Activated CD8-positive, alpha-beta memory T cell treated with anti-CD3 and anti-CD28 coated beads for 1 hour (primary cell): ENCODE measurements at places on chromosomes 5 and 9.

DNA sequence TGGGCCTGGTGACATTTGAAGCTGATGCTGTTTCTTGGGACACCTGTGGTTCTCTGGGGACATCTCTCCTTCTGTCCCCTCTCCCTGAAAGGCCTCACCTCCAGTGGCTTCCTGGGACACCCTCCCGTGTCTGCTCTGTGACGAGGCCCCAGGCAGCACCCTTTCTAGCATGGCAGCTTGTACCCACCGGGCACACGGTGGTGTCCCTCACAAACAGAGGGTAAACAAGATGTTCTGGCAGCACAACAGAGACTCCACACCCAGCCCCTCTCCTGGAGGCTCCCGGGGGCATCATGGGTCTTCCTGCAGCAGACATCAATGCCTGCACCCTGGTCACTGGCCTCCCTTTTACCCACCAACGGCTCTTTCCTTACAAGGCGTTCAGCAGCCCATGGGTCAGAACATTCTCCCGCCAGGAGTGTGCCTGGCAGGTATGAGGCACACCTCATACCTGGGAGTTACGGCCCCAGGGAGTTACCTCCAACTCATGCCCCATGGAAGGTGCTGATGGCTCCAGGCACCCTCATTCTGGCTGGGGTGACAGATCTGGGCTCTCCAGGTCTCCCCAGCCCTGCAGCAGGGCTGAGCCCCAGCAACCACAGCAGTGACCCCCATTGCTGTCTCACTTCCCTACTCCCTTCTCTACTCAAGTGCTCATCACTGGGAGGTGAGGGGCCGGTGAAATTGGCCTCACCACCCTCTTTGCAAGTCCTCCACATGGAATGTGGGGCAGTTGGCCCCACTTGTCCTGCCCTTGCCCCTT lies 51.1 kb downstream of the BARX1 start:
- DNase-seq = no peak

DNA sequence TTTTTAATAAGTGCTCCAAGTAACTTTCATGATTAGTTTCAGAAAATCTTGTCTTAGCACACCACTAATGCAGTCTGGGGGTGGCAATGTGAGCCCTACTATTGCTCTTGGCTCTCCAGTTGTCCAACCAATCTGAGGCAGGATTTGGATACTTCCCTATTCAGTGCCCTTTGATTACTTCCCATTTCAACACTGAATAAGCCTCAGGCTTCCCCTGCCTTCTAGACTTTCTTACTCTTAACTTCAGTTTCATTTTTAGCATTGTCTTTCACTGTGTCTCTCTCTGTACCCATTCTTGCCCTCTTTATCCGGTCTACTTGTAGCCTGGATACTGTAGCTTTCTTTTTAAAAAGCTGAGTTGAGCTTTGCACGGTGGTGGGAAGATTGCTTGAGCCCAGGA lies 186.1 kb downstream of the C9orf152 start:
- DNase-seq = no peak

DNA sequence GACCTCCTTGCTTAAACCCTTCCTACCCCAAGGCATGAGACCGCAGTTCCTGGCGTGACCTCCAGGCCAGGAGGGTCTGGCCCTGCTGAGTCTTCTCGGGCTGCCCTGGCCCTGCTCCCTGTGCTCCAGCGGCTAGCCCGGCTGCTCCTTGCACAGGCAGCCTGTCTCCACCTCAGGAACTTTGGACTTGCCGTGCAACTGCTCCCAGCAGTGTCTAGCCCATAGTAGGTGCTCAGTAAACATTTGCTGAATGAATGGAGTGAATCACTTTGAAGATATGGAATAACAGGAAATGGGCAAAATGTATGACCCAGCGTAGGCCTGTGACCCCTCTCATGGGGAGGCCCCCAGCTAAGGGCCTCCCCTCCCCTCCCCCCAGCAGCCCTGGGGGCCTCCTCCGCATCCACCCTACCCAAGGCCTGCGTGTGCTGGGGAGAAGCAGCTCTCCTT lies 127.1 kb downstream of the ZNF354C start:
- no peak for DNase-seq

GRCh38 chr9:102855641-102856040 lies 139.5 kb upstream of the CYLC2 start:
- no peak for DNase-seq

GRCh38 chr5:178625679-178626483 lies 969 bp downstream of the CLK4 start:
- no peak for DNase-seq

GRCh38 chr5:142548739-142549275 lies 137.1 kb downstream of the FGF1 start:
- no peak for DNase-seq

- no peak for DNase-seq
Observed at GRCh38 chr9:71853084-71853483, 57.9 kb downstream of the ABHD17B start.

DNA sequence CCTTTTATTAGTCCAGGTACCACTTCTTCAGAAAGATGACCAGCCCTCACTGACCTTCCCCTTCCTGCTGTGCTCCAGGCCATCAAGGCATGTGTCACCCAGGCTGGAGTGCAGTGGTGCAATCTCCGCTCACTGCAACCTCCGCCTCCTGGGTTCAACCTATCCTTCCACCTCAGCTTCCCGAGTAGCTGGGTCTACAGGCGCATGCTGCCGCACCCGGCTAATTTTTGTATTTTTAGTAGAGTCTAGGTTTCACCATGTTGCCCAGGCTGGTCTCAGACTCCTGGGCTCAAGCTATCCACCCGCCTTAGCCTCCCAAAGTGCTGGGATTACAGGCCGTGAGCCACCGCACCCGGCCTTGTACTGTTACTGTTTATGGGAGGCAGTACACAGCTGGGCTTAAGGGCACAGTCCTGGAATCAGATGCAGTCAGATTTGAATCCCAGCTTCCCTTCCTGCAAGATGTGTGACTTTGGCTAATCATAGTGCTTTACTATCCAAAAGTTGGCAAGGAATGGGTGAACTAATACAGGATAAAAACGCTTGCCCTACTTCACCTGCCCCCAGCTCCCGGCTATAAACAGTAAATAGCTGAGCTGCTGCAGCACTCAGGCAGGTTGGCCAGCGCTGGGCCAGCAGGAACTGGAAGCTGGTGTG lies 483 bp upstream of the EIF4EBP3 start:
- no peak for DNase-seq

DNA sequence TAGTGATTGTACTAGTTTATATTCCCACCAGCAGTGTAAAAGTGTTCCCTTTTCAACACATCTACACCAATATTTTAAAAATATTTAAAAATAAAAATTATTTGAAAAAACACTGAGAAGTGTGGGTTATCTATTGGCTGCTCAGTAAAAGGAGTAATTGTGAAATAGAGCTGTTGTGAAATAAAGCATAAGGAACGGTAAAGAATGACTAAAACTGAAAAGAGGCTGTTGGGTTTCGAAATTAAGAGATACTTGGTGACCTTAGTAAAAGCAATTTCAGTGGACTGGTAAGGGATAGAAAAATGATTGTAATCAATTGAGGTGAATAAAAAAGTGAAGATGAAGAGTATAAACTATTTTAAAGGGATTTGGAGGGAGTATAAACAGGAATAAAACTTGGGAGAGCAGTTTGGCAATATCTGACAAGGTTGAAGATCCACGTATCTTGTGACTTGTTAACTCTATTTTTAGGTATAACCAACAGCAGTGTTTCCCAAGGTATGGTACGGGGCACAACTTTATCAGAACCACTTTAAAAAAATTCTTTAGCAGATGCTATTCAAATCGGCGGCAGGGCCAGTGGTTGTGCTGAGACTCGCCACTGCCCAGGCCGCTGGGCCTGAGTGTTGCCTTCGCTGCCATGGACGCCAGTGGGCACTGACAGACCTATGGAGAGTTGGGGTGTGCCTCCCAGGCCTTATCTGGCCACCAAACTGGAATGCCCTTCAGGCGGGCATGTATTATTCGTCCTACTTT lies 63.3 kb downstream of the TMEM38B start:
- no peak for DNase-seq

GRCh38 chr9:128244837-128245231 lies 31.0 kb downstream of the GOLGA2 start:
- no peak for DNase-seq

DNA sequence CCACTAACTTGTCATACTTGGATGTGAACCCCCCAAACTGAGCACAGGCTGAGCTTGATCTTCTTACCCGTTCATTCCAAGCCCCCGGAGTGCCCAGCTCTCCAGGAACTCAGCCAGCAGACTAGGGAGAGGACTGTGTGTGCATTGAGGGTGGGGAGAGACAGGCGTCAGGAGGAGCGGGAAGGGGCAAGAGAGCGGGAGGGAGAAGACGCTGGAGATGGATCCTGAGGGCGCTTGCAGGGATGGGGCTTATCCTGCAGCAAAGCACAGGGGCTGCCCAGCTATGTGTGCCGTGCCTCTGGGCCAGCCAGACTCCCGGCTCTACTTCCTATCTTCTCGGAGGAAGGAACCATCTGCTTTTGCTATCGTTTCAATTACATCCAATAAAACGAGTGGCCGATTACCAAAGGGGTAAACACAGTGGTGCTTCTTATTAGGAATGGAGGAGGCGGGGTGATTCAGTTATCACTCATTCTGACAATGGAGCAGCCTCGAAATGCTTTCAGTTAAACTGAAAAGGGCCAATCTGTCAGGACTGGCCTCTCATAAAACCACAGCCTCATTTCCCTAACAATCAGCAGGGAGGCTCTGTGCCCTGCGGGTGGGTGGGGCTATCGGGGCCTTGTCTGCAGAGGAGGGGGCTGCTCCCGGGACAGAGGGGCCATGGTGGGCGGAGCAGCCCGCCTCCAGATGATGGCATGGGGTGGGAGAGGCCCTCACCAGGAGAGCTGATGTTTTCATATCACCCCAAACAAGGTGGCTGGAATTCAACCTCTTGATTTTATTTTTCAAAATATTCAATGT lies 168.2 kb downstream of the DAB2IP start:
- DNase-seq = no peak

DNA sequence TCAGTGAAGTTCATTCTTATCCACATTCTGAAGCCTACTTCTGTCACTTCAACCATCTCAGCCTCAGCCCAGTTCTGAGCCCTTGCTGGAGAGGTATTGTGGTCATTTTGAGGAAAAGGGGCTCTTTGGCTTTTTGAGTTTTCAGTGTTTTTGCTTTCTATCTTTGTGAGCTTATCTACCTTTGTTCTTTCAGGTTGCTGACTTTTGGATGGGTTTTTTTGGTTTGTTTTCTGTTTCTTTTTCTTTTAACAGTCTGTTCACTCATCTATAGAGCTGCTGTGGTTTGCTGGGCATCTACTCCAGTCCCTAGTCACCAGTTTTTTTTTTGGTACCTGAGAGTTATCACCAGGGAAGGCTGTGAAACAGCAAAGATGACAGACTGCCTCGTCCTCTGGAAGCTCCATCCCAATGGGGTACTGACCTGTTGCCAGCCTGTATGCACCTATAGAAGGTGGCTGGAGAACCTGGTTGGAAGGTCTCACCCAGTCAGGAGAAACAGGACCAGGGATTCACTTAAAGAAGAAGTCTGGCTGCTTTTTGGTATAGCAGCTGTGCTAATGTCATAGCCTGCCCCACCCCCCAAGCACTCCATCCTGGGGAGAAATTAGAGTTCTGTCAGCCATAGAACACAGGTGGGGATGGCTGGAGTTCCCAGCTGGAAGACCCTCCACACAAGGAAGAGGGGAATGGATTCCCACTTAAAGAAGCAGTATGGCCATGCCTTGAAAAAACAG lies 138.6 kb upstream of the TSLP start:
- no peak for DNase-seq

GRCh38 chr5:13581132-13581531 lies 363.4 kb downstream of the DNAH5 start:
- no peak for DNase-seq

GRCh38 chr5:66224274-66224673 lies 80.2 kb downstream of the SREK1 start:
- DNase-seq = no peak

- no peak for DNase-seq
Observed at GRCh38 chr5:101091902-101092301, 188.8 kb upstream of the ST8SIA4 start.

GRCh38 chr9:68738358-68738757 lies 33.3 kb downstream of the PIP5K1B start:
- no peak for DNase-seq

DNA sequence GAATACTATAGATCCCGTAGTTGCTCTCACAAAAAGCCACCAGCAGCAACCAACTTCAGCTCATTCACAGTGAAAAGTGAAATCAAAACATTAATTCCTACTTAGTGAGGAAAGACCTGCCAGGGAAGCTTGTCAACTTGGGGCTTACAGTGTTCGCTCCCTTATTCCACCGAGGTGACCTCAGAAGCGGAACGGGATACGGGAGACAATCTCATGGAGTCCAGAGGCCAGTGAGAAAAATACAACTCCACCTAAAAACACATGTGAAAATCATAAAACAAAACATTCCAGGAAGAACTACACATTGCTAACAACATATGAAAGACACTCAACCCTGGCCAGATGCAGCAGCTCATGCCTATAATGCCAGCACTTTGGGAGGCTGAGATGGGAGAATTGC lies 11.6 kb downstream of the EPB41L4B start:
- DNase-seq = no peak

- no peak for DNase-seq
Observed at GRCh38 chr5:118723021-118723338, 265.4 kb downstream of the DTWD2 start.

GRCh38 chr5:135466178-135467050 lies 14.3 kb upstream of the TIFAB start:
- DNase-seq = peak; percentile 12
